ENCODE measurements at places on chromosomes 5 and 9. TPM values are rescaled to one million over a fixed set of nuclear protein-coding genes. Genes with fewer than 3 reads are reported as not detected.
A peak's percentile ranks its signal among the peaks of the same experiment; 100 is the strongest.

The STOM gene
- total RNA-seq = 49.8 TPM

DNA sequence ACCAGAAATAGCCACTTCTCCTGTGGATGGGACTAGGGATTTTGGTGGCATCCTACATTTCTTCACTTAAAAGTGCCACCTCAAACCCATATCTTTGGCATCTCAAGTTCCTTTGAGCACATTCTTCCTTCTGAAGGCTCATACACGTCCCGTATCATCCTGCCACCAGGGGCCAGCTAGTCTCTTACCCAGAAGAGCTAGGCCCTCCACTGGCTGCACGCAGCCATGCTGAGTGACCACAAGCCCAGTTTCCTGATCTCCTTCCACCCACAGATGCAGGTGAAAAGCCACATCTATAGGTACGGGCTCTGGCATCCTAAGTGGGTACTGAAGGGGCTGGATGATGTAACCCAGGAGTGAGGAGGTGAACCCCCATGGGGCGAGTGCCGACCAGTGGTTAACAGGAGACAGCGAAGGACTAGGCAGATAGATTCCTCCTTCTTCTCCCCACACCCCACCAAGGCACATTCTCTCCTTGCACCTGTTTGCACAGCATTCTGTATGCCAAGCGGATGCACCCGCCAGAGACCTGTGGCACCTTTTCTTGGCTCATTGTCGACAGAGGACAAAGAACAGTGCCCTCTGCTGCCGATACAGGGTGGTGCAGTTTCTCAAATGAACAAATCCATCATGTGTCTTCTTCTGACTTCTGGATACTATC is 14.4 kb upstream of the SCGB3A1 start:
- H3K27me3 ChIP-seq = no peaks in the 10 kb centered on the region
- H3K36me3 ChIP-seq = no peaks in the 10 kb centered on the region
- H3K4me3 ChIP-seq = no peak overlapping the region
- no peak overlapping the region for H3K27ac ChIP-seq

The B4GALT7 gene
- 15.4 TPM for total RNA-seq

- no peak for DNase-seq
- H3K4me1 ChIP-seq = no peaks in the 10 kb centered on the region
- no peaks in the 10 kb centered on the region for H3K36me3 ChIP-seq
- H3K27ac ChIP-seq = no peak overlapping the region
- no peaks in the 10 kb centered on the region for H3K27me3 ChIP-seq
- no peak overlapping the region for H3K4me3 ChIP-seq
Measured at GRCh38 chr9:134365791-134366222, 39.6 kb downstream of the RXRA start.

The PHYHD1 gene
- 0.88 TPM for total RNA-seq

DNA sequence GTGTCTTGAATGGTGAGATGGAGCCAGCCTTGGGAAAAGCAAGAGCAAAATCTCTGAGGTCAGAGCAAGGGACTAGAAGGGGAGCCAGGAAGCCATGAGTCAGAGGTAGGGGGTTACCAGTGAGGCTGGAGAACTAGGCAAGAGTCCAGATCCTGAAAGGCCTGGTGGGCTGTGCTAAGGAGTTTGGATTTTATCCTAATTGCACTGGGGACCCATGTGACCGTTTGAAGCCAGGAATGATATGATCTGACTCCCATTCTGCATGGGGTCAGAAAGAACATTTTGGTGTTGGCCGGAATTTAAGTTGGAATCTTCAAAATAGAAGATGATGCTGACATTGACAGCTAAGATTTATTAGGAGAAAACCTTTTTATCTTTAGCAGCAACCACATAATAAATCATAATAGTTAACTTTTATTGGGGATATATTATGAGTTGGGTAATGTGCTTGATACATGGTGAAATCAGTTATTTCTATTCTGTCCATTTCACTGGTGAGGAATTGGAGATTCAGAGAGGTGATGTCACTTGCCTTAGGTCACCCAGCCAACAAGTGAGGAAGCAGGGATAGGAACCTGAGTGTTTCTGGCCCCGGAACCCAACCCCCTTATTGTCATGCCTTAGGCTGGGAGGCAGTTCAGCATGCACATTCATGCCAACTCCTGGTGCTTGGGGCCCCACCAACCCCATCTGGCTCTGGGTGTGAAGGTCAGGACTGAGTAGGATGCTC is 61.5 kb upstream of the RARS1 start:
- no peaks in the 10 kb centered on the region for H3K4me1 ChIP-seq
- peaks cover 2% of the 10 kb centered on the region for H3K36me3 ChIP-seq
- no peak overlapping the region for H3K27ac ChIP-seq
- DNase-seq = no peak

The ECM2 gene
- not detected for total RNA-seq

- peaks cover 23% of the 10 kb centered on the region for H3K27me3 ChIP-seq
- H3K4me3 ChIP-seq = no peak overlapping the region
- no peaks in the 10 kb centered on the region for H3K36me3 ChIP-seq
- peaks cover 32% of the 10 kb centered on the region for H3K4me1 ChIP-seq
Measured at GRCh38 chr9:104992659-104993058, 64.7 kb upstream of the ABCA1 start.

DNA sequence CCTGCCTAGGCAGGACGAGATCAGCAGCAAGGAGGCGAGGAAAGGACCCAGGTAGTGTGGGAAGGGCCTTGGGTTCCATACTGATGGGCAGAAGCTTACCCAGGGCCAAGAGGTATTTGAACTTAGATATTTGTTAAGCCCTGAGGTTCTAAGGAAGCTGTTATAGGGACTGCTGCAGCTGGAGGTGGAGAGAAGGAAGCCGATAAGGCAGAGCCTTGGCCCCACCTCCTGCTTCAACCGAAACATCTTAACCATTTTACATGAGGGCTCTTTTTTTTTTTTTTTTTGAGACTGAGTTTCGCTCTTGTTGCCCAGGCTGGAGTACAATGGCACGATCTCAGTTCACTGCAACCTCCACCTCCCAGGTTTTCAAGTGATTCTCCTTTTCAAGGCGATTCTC is 8.6 kb upstream of the AQP3 start:
- no peaks in the 10 kb centered on the region for H3K36me3 ChIP-seq
- H3K27me3 ChIP-seq = no peaks in the 10 kb centered on the region
- H3K4me3 ChIP-seq = peak overlapping the region; percentile 20
- DNase-seq = peak; percentile 34

GRCh38 chr5:180212363-180213255 is 3.6 kb upstream of the RASGEF1C start:
- H3K4me3 ChIP-seq = no peak overlapping the region
- DNase-seq = no peak

GRCh38 chr9:32385152-32385884 is 875 bp downstream of the ACO1 start:
- peaks cover 5% of the 10 kb centered on the region for H3K27me3 ChIP-seq
- peak overlapping the region; percentile 79 for H3K4me3 ChIP-seq
- DNase-seq = no peak

The NRG2 gene
- not detected for total RNA-seq

GRCh38 chr5:135446206-135446605 is 942 bp downstream of the DCANP1 start:
- H3K4me1 ChIP-seq = no peaks in the 10 kb centered on the region
- peaks cover 4% of the 10 kb centered on the region for H3K27me3 ChIP-seq
- H3K27ac ChIP-seq = no peak overlapping the region
- no peaks in the 10 kb centered on the region for H3K36me3 ChIP-seq

- no peak overlapping the region for H3K27ac ChIP-seq
- peaks cover 36% of the 10 kb centered on the region for H3K27me3 ChIP-seq
- DNase-seq = no peak
- H3K4me1 ChIP-seq = peaks cover 23% of the 10 kb centered on the region
- no peaks in the 10 kb centered on the region for H3K36me3 ChIP-seq
Measured at GRCh38 chr9:74496406-74496805, 729 bp upstream of the RORB start.

GRCh38 chr9:77866878-77867277 is 164.7 kb downstream of the GNAQ start:
- DNase-seq = no peak
- H3K27me3 ChIP-seq = no peaks in the 10 kb centered on the region
- H3K36me3 ChIP-seq = peaks cover 29% of the 10 kb centered on the region
- H3K4me1 ChIP-seq = peaks cover 9% of the 10 kb centered on the region
- H3K27ac ChIP-seq = no peak overlapping the region

DNA sequence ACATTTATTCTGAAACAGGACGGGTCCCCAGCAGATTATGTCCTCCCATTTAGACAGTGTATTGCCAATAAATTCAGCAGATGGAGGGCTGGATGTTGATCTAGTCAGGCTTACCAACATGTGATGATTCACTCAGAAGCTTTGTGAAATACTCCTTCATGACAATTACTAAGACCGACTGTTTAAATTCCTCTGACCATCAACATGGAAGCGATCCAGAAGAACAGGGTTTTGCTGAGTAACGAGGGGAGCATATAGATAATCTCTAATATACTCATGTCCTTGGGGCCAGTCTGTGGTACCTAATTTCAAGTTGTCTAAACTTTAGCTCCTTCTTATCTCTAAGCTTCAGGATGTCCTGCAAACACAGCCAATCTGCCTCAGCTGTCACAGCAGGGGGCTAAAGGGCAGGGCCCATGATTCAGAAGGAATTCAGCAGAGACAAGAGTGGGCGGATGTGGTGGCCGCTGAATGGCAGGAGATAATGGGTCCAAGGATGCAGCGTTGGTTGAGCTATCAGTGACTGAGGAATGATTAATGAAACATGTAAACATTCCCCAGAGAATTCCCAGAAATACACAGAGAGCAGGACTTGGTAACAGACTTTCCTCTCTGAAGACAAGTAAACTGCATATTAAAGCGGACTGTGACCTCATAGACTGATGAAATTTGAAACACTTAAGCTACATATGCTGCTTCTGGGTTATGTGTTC is 109.4 kb downstream of the ANKRD55 start:
- no peaks in the 10 kb centered on the region for H3K27me3 ChIP-seq
- DNase-seq = no peak
- H3K4me1 ChIP-seq = peaks cover 42% of the 10 kb centered on the region

DNA sequence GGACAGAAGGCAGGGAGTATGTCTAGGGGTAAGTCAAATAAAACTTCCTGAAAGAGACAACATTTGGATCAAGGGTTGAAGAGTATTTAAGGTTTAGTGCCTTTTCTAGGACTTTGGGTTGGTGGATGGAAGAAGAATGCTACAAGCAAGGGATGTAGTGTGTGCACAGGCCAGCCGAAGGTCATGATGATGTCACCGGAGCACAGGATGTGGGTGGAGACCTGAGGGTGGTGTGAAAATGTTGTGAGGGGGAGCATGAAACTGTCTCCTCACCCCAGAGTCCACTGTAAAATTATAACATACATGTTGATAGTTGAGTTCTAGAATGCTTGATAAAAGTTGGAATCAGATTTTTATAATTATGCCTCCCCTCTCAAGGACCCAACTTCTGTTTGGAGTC is 553.3 kb upstream of the SGCD start:
- no peaks in the 10 kb centered on the region for H3K4me1 ChIP-seq
- DNase-seq = peak; percentile 9
- no peak overlapping the region for H3K4me3 ChIP-seq
- no peaks in the 10 kb centered on the region for H3K36me3 ChIP-seq
- no peaks in the 10 kb centered on the region for H3K27me3 ChIP-seq
- no peak overlapping the region for H3K27ac ChIP-seq

- DNase-seq = no peak
- H3K27me3 ChIP-seq = no peaks in the 10 kb centered on the region
- H3K36me3 ChIP-seq = no peaks in the 10 kb centered on the region
- H3K4me3 ChIP-seq = no peak overlapping the region
- no peak overlapping the region for H3K27ac ChIP-seq
Measured at GRCh38 chr5:77304388-77304787, 93.9 kb downstream of the PDE8B start.

The FUT7 gene
- 0.85 TPM for total RNA-seq

The C9orf50 gene
- not detected for total RNA-seq

GRCh38 chr9:112505607-112506006 is 19.0 kb downstream of the KIAA1958 start:
- no peak for DNase-seq
- H3K36me3 ChIP-seq = no peaks in the 10 kb centered on the region
- no peak overlapping the region for H3K4me3 ChIP-seq
- no peaks in the 10 kb centered on the region for H3K4me1 ChIP-seq
- no peaks in the 10 kb centered on the region for H3K27me3 ChIP-seq

The CCL28 gene
- 7.6 TPM for total RNA-seq

The RASEF gene
- total RNA-seq = not detected

GRCh38 chr9:77305622-77306400 is 128.5 kb downstream of the VPS13A start:
- peaks cover 20% of the 10 kb centered on the region for H3K36me3 ChIP-seq
- no peak overlapping the region for H3K27ac ChIP-seq
- peaks cover 10% of the 10 kb centered on the region for H3K4me1 ChIP-seq
- H3K4me3 ChIP-seq = no peak overlapping the region
- no peak for DNase-seq

GRCh38 chr9:18063856-18064390 is 410.0 kb upstream of the ADAMTSL1 start:
- H3K27me3 ChIP-seq = no peaks in the 10 kb centered on the region
- H3K27ac ChIP-seq = no peak overlapping the region

The PTGDS gene
- total RNA-seq = not detected

The EQTN gene
- not detected for total RNA-seq

- H3K4me1 ChIP-seq = peaks cover 3% of the 10 kb centered on the region
- no peak for DNase-seq
- H3K36me3 ChIP-seq = peaks cover 1% of the 10 kb centered on the region
- H3K27ac ChIP-seq = no peak overlapping the region
- H3K4me3 ChIP-seq = peak overlapping the region; percentile 62
- peaks cover 53% of the 10 kb centered on the region for H3K27me3 ChIP-seq
Measured at GRCh38 chr5:38846379-38847011, 683 bp downstream of the OSMR start.

The PCDHA10 gene
- not detected for total RNA-seq

The GPR21 gene
- total RNA-seq = not detected

DNA sequence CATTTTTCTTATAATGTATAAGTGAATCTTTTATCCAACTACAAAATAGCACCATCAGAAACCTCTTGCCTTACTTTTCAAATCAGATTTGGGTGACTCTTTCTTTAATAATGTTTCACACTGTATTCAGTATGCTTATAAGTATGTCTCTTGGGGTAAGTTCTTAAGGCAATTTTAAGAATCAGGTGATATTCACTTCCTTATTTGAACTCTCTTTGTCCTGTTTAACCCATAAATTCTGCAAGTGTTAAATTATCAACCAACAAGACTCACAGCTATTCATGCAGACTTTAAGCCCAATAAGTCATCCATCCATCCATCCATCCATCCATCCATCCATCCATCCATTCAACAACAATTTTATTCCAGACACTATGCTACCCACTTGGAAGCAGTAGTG is 142.7 kb upstream of the FBXL17 start:
- no peak overlapping the region for H3K4me3 ChIP-seq
- no peak for DNase-seq
- no peaks in the 10 kb centered on the region for H3K4me1 ChIP-seq
- no peak overlapping the region for H3K27ac ChIP-seq
- H3K36me3 ChIP-seq = peaks cover 5% of the 10 kb centered on the region

Measured in activated CD4-positive, alpha-beta memory T cell treated with anti-CD3 and anti-CD28 coated beads for 36 hours (primary cell).